Liver (tissue), 10 donors: ENCODE measurements at places on chromosomes 1 and 21. TPM values are rescaled to one million over a fixed set of nuclear protein-coding genes. Genes with fewer than 3 reads are reported as not detected.
A peak's percentile ranks its signal among the peaks of the same experiment; 100 is the strongest.

ST6GALNAC3 gene
- total RNA-seq: 3.4 TPM

RHCE gene
- 0.92 TPM for total RNA-seq

SLC16A4 gene
- total RNA-seq: 1.8 TPM

GNAT2 gene
- total RNA-seq: 0.09 TPM

GBP5 gene
- total RNA-seq: 3.8 TPM

USH2A gene
- total RNA-seq: 0.33 TPM

HMCN1 gene
- 6.8 TPM for total RNA-seq

IL20 gene
- 0.17 TPM for total RNA-seq

DNA sequence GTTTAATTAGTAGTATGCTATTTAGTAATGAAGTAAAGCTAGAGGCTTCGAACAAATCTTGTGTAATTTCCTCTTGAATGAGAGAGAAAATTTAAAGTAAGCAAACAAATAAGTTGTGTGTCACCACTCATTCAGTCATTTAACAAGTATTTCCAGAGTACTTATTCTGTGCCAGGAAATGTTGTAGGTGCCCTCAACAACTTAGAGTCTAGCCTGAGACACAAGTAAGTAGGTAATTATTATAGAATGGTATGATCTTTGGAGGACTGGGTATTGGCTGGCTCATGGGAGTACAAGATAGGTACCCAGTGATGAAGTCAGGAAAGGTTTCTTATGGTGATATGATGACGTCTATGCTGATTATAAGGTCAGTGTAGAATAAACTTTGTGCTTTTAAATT lies 17.4 kb upstream of the METTL18 start:
- H3K36me3 ChIP-seq: peaks cover 2% of the 10 kb centered on the region
- DNase-seq: no peak

GRCh38 chr1:38746941-38747600 lies 112.5 kb downstream of the RRAGC start:
- no peak for DNase-seq
- H3K27me3 ChIP-seq: peaks cover 10% of the 10 kb centered on the region
- no peaks in the 10 kb centered on the region for H3K36me3 ChIP-seq
- H3K4me1 ChIP-seq: no peaks in the 10 kb centered on the region
- no peak overlapping the region for H3K27ac ChIP-seq

DNA sequence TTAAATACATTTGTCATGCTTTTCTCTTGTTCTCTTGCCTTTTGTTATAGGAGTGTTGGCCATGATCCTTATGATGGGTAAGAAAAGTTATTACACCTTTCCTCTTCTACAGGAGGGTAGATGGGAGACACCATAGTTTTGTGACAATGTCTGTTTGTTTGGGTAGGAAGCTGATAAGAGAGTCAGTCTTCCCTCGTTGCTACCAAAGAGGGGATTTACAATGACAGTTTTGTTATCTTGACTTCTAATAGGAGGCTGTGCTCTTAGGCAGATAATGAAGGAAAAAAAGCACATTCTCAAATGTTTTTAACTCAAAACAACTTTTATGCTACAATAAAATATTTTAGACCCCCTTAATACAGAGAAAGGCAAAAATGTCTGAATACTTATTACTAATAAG lies 48.0 kb upstream of the WLS start:
- H3K4me3 ChIP-seq: no peak overlapping the region
- no peaks in the 10 kb centered on the region for H3K36me3 ChIP-seq
- H3K27me3 ChIP-seq: no peaks in the 10 kb centered on the region
- H3K4me1 ChIP-seq: no peaks in the 10 kb centered on the region
- no peak for DNase-seq

DNA sequence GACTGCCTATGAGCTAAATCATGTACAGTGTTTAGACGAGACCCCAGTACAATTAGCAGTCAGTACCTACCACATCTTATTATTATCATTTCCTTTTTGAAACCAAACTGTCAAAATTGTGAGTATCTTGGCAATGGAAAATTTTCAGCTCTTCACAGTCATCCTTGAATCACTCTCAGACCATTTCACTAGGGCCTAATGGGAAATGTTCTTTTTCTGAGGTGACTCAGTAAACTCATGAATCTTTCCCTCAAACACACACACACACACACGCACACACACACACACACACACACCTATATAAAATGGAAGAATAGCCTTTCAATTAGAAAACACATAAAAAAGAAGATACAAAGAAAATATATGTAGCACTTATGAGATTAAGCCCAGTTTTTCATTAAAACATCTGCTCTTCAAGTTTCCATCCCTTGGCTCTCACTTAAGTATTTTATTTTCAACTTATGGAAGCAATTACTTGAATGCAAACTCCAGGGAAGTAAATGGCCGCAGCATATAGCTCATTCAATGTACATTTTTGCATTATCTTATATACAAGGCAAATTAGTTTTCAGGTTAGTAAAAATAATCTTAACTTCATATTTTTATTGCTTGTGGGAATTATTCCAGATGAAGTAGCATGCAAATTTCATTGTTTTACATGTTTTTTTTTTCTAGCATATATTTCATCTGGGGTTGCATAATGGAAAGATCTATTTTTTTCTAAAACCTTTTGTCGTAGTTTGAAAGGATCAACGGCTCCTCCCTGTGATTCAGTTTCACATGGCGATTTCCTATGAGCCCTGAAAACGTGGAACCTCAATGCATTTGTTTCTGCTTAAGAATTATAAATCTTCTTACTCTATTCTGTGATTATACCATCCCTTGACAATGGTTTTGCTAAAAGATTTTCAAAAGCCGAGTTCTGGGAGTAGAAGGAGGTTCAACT lies 46.3 kb upstream of the TMPRSS15 start:
- H3K4me1 ChIP-seq: no peaks in the 10 kb centered on the region
- H3K36me3 ChIP-seq: no peaks in the 10 kb centered on the region
- no peaks in the 10 kb centered on the region for H3K27me3 ChIP-seq
- H3K27ac ChIP-seq: no peak overlapping the region

DNA sequence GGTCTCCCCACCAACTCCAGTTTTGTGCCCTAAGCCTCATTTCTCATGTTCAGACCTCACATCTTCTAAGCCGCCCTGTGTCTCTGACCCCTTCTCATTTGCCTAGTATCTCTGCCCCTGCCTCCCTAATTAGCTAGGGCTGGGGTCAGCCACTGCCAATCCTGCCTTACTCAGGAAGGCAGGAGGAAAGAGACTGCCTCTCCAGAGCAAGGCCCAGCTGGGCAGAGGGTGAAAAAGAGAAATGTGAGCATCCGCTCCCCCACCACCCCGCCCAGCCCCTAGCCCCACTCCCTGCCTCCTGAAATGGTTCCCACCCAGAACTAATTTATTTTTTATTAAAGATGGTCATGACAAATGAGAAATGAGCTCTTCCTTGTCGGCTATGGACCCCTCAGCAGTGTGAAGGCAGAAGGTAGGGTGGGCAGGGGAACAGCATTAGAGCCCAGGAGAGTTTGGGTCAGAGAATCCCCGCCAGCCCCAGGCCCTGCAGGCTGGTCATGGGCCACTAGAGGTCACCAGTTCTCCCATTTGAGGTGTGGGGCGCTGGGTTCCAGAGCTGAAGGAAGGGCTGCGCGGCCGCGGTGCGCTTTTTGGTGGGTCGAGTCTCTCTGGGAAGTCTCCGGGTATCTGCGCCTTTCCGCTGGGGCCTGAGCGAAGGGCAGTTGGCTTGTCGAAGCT lies 11.5 kb downstream of the ADAMTSL4 start:
- H3K27ac ChIP-seq: peak overlapping the region; percentile 93
- peak; percentile 91 for DNase-seq
- no peaks in the 10 kb centered on the region for H3K27me3 ChIP-seq
- peaks cover 39% of the 10 kb centered on the region for H3K4me1 ChIP-seq
- H3K36me3 ChIP-seq: peaks cover 1% of the 10 kb centered on the region
- peak overlapping the region; percentile 36 for H3K4me3 ChIP-seq

DNA sequence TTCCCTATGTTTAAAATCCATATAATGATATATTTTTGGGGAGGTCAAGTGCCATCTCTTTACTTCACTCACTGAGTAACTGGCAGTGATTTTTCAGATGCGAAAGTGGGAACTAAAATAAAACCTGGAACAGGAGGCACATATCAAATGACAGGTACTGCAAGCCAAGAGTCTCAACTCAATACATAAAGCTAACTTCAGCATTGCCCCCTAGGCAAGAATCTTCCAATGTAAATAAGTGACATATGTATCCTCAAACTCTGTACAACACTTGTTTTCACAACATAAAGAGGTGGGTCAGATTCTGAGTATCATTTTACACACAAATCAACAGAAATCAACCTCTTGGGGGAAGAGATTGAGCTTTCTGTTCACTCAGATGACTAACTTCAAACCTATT lies 18.1 kb downstream of the DCAF8 start:
- H3K4me1 ChIP-seq: peaks cover 57% of the 10 kb centered on the region
- peaks cover 5% of the 10 kb centered on the region for H3K36me3 ChIP-seq
- H3K27ac ChIP-seq: no peak overlapping the region
- H3K4me3 ChIP-seq: no peak overlapping the region

- no peaks in the 10 kb centered on the region for H3K36me3 ChIP-seq
- DNase-seq: no peak
- no peak overlapping the region for H3K27ac ChIP-seq
- H3K4me1 ChIP-seq: no peaks in the 10 kb centered on the region
- H3K27me3 ChIP-seq: no peaks in the 10 kb centered on the region
Measured at GRCh38 chr1:84353695-84354094, 44.6 kb upstream of the DNASE2B start.

GRCh38 chr1:36035154-36035553 lies 48.7 kb upstream of the TEKT2 start:
- peak overlapping the region; percentile 20 for H3K27ac ChIP-seq
- no peak overlapping the region for H3K4me3 ChIP-seq
- peaks cover 11% of the 10 kb centered on the region for H3K36me3 ChIP-seq
- no peaks in the 10 kb centered on the region for H3K4me1 ChIP-seq
- DNase-seq: no peak
- no peaks in the 10 kb centered on the region for H3K27me3 ChIP-seq

GRCh38 chr1:169100208-169100607 lies 6.3 kb upstream of the ATP1B1 start:
- H3K27ac ChIP-seq: no peak overlapping the region
- H3K4me1 ChIP-seq: peaks cover 13% of the 10 kb centered on the region
- H3K27me3 ChIP-seq: no peaks in the 10 kb centered on the region

DNA sequence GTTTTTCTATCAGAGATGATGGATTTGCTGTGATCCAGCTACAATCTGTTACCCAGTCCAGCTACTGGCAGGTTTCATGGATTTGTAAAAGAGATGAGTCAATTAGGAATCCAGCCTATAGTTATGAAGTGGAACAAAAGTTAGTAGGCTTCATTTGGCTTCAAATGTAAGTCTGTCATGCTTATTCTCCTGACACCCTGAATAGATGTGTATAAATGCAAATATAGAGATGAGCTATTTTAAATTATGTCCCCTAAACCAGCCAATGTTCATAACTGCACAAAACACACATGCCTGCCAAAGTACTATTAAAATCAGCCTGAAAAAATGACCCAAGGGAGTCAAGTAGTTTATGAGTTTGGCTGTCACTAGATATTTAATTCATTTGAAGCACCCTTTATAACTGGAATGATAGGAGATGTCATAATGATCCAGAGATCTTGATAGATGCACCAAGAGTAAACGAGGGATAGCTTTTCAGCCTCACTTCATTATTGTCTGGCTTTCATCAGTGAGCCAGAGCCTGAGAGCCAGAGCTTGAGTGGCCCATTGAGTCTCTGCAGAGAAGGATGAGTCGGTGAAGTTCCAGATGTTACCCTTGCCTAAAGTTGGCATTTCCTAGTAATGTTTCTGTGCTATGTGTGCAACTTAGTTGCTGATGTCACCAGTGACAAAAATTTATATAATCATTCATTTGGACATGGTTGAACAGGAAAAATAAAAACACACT lies 11.8 kb upstream of the NTMT2 start:
- no peaks in the 10 kb centered on the region for H3K36me3 ChIP-seq
- no peak overlapping the region for H3K4me3 ChIP-seq
- H3K27me3 ChIP-seq: no peaks in the 10 kb centered on the region
- no peak overlapping the region for H3K27ac ChIP-seq
- H3K4me1 ChIP-seq: no peaks in the 10 kb centered on the region

- no peak overlapping the region for H3K4me3 ChIP-seq
- H3K4me1 ChIP-seq: peaks cover 29% of the 10 kb centered on the region
- DNase-seq: no peak
- no peak overlapping the region for H3K27ac ChIP-seq
- peaks cover under 1% of the 10 kb centered on the region for H3K36me3 ChIP-seq
Measured at GRCh38 chr1:1275836-1276235, 2.2 kb upstream of the UBE2J2 start.
